Right lung (tissue), 10 donors: ENCODE measurements at places on chromosomes 5 and 9. TPM values are rescaled to one million over a fixed set of nuclear protein-coding genes. Genes with fewer than 3 reads are reported as not detected.
A peak's percentile ranks its signal among the peaks of the same experiment; 100 is the strongest.

DNA sequence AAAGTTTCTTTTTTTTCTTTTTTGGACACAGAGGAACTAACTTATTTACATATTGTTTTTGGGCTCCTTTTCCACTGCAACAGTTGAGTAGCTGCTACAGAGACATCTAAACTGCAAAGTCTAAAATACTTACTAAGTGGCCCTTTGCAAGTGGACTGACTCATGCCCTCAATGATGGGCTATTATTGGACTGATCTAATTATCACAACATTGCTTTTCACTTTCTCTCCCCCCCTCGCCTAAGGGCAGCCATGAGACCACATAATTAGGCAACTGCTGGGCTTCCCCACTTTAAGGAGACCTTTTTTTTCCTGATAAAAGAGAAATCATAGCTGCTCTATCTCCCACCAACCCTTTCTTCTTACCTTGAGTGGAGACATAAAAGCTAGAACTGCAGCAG lies 47.0 kb downstream of the PLK2 start:
- no peak for DNase-seq

The RAPGEF1 gene
- polyA plus RNA-seq, result 44.8 TPM

GRCh38 chr5:154829589-154830218 lies 20.7 kb downstream of the FAXDC2 start:
- no peak for DNase-seq

The PRR16 gene
- polyA plus RNA-seq, result 12.4 TPM

The NIPAL4 gene
- polyA plus RNA-seq, result not detected

GRCh38 chr9:91659529-91660495 lies 236.2 kb upstream of the NFIL3 start:
- no peak for DNase-seq

- DNase-seq, result no peak
These were observed 1088.7 kb upstream of the ARRDC3 start for GRCh38 chr5:92471861-92472260.

The GALNT12 gene
- polyA plus RNA-seq, result 21.0 TPM

GRCh38 chr5:3600106-3601060 lies 4.8 kb downstream of the IRX1 start:
- no peak for DNase-seq

The SET gene
- polyA plus RNA-seq, result 602 TPM

DNA sequence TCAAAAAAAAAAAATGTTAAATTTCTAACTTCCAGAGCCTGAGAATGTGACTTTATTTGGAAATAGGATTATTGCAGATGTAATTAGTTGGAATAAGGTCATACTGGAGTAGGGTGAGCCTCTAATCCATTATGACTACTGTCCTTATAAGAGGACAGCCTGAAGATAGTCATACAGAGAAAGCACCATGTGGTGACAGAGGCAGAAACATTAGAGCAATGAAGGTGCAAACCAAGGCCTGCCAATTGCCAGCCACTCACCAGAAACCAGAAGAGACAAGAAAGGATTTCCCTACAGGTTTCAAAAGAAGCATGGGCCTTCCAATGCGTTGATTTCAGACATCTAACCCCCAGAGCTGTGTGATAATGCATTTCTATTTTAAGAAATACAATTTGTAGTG lies 659.2 kb upstream of the CHD1 start:
- no peak for DNase-seq

The SNCAIP gene
- 20.8 TPM for polyA plus RNA-seq

DNA sequence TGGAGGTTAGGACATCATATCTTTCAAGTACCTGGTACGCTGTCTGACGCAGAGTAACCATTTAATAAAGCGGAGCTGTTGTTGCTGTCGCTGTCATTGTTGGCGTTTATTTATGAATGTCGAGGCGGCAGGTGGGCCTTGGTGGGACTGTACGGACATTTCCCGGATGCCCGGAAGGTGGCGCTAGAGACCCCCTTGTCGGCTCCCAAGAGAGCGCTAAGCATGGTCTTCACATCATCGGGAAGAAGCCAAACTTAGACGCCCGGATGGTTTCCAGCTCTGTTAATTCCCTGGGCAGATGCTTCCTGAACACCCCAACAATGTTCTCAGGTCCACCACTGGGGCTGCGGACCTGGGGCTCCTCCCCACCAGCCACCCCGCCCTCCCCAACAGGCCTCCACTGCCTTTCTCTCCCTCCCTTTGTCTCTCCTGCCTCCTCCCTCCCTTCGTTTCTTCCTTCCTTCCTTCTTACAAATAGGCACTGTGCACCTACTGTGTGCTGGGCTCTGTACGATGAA lies 54.1 kb downstream of the DUSP1 start:
- DNase-seq, result peak; percentile 84

The BRIX1 gene
- polyA plus RNA-seq, result 44.9 TPM

- DNase-seq, result no peak
These were observed 5.2 kb upstream of the BARX1 start for GRCh38 chr9:93960221-93960970.

DNA sequence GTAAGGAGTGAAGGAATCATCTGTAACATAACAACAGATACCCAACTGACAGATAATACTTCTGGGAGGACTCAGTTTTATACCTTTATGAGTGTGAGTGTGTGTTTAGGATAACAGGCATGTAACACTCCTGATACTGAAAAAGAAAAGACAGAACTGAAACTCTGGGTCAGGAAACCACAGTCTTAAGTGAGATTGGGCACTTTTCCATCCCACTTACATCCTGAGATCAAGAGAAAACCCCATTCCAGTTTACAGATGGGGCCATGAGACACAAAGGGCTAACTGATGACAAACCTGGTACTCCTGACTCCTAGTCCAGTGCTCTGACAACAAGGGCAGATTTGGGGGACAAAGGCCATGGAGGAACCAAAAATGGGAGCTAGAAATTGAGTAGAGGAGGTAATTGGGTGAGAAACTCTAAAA lies 18.0 kb downstream of the IL5 start:
- no peak for DNase-seq

GRCh38 chr5:181187500-181188213 lies 17.3 kb downstream of the TRIM7 start:
- DNase-seq, result no peak

The TLX3 gene
- polyA plus RNA-seq, result not detected

The HSD17B3 gene
- polyA plus RNA-seq, result 1.1 TPM

- no peak for DNase-seq
These were observed 621.9 kb downstream of the DTWD2 start for GRCh38 chr5:118366429-118366828.

The PCDHA6 gene
- 0.36 TPM for polyA plus RNA-seq

The SLC36A2 gene
- polyA plus RNA-seq, result not detected

The ANKRD55 gene
- polyA plus RNA-seq, result 0.45 TPM

DNA sequence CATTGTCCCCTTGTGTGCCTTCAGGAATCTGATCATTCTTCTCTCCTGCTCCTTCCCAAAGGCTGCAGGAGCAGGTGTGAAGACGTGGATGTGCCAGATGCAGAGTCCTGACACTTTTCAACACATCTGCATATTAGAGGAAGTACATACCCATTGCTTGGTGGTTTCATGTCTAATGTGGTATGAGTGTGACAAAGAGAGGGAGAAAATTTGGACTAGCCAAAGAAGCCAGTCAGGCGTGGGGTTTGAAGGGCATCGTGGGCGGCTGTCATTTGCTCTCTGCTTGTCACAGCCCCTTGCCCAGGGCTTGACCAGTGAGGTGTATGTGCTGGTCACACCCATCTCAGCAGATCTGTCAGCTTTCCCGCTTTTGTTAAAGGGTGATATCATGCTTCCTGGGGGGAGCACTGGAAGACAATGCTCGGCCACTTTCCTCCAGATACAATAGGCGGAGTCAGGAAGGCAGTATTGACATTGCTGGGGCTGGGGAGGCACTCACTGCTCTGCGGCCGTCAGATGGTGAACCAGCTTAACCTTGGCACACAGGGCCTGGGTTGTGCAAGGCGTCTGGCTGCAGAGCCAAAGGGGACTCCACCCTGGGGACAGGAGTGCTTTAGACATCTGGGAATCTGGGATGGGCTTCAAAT lies 8.6 kb downstream of the TEK start:
- no peak for DNase-seq

The CD14 gene
- 27.7 TPM for polyA plus RNA-seq

The SLC45A2 gene
- 0.17 TPM for polyA plus RNA-seq

The OLFM1 gene
- polyA plus RNA-seq, result 14.6 TPM

- DNase-seq, result no peak
These were observed 5.3 kb upstream of the TSC1 start for GRCh38 chr9:132949709-132950108.
